ENCODE measurements at places on chromosomes 2 and 18.

DNA sequence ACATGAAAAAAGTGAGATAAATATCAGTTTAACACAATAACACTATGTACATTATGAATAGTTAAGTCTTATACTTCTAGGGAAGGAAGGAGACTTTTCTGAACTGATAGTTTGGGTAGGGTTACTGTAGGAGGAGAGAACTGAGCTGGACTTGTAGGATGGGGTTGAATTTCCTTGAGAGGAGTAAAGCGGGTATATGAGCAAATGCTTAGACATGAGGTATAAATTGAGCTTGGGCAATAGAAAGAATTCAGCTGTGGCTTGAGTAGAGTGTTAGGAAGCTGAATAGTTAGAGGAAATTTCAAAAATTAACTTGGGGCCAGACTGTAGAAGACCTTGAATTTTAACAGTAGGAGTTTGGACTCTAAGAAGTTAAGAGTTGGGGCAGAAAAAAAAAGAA, 45.1 kb downstream of the LCLAT1 start:
- DNase-seq, result no peak

DNA sequence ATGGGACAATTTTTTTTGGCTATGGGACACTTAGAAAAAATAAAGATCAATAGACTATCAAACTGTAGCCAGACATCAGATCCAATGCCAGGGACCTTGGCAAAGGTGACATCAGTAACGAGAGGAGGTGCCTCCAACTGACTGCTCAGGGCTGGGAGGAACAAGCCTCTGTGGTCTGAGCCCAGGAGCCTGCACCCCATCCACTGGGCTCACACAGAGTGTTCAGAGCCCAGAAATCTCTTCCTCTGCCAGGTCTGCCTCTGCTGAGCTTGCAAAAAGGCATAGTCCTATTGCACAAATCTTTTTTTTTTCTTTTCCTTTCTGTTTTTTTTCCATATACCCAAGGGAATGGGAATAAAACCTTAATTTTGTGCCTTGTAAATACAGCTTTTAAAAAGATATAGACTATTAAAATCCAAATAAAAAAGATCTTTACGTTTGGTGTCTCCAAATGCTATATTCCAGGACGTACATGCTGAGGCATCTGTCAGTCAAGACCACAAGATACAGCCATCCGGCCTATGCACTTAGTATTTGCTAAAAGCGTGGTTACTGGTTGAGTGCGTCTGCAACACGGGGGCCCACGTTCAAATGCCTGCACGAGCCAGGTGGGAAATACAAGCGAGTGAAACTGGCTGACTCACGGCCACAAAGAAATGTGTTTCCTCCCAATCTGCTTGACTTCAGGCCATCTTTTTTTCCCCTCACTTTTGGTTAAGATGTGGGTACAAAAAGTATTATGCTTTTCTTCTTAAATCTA, 7.8 kb upstream of the ARHGAP25 start:
- DNase-seq, result peak; percentile 68

GRCh38 chr2:162232027-162232426, 11.2 kb downstream of the FAP start:
- DNase-seq, result no peak

- no peak for DNase-seq
These were observed 19.8 kb downstream of the RPRD1A start for GRCh38 chr18:36047521-36047920.

- no peak for DNase-seq
These were observed 483.8 kb downstream of the GALR1 start for GRCh38 chr18:77733292-77733903.

DNA sequence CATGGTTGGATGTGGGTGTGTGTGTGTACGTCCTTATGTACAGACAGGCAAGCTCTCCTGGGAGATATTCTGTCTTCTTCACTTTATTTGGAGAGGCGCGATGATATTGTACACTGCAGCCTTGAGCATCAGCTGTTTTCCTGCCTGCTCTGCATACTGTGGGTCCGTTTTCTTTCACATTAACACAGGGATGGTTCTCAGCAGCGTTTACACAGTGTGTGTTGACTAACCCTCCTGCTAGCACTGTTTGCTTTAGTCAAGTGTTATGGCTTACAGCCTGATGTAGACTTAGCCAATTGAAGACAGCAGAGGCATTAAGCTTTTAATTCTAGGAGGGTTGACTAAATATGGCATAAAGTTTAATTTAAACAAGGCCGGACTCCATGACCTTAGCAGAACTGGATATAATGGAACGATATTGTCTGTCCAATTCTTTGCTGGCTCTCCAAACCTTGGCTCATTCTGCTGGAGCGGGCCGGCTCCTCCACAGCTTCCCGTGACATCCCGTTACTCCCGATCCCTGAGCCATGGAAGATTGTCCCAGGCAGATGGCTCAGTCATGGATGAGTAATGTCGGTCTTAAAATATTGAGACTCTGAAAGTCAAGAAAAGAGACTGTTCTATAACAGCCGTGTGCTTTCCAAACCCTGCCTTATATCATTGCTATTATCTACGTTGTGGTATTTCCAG, 134.7 kb downstream of the TPGS2 start:
- no peak for DNase-seq

GRCh38 chr18:4524096-4524495, 69.0 kb upstream of the DLGAP1 start:
- no peak for DNase-seq

DNA sequence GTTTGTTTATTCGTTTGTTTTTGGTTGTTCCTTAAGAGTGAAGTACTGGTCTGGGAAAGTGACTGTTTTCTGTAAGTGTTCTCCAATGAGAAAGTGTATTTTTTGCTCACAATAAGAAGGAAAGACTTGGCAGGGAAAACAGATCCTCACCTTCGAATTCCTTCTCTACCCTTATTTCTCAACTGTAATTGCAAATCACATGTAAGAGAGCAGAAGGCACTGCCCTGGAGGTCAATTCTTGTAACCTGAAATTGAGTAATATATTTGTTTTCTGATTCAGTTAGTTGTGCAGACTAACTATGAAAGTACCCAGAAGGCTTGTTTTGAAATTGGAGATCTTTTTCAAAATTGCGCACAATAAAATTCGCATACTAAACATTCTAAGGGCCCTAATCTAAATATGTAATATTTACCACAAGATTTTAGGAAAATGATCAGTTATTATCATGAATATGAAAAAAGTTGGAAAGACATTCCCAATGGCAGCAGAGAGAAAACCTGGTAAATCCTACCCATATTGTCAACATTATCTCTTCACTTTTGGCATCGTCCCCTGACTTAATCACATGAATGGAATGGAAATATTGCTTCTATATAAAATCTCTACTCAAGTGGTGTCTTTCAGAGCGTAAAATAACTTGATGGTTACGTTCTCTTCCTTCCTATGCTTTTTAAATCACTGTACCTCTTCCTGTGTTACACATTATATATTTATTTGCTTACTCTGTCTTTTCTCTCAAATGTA, 24.1 kb downstream of the TFPI start:
- no peak for DNase-seq

DNA sequence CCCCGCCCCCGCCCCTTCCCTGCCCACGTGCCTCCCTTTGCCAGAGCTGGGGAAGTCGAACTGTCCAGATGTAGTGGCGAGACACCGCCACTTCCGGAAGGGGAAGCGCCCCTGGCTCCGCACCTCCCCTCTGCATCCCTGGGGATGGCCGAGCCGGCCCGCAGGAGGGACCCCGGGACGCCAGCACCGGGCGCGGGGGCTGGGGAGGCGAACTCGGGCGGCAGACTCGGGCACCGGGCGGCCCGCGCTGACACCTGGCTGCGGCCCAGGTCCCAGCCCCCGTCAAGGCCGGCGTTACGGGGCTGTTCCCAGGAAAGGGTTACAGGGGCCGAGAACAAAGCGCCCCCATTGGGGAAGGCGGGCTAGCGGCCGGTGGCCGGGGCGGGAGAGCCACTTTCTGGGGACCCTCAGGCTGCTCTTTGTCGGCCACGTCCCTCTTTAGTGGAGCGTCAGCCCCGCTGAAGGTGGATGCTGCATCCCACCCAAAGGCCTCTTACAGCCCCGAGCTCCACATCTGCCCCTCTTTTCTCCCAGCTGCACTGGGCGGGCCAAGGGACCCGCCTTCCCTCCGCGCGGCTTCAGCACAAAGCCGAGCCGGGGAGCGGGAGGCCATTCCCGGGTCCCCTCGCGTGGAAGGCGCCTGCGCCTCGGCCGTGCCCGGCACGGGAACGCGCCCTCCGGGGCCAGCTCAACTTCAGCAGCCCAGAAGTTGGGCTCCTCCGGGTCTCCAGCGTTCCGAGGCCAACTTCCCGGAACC, 1.3 kb downstream of the SDC1 start:
- no peak for DNase-seq

GRCh38 chr2:163132850-163133249, 294.3 kb upstream of the KCNH7 start:
- no peak for DNase-seq

- DNase-seq, result no peak
These were observed 79.7 kb downstream of the CCBE1 start for GRCh38 chr18:59617468-59617932.

GRCh38 chr18:48597110-48597509, 58.3 kb downstream of the CTIF start:
- no peak for DNase-seq

- no peak for DNase-seq
These were observed 54.9 kb downstream of the VRK2 start for GRCh38 chr2:58101500-58101899.

DNA sequence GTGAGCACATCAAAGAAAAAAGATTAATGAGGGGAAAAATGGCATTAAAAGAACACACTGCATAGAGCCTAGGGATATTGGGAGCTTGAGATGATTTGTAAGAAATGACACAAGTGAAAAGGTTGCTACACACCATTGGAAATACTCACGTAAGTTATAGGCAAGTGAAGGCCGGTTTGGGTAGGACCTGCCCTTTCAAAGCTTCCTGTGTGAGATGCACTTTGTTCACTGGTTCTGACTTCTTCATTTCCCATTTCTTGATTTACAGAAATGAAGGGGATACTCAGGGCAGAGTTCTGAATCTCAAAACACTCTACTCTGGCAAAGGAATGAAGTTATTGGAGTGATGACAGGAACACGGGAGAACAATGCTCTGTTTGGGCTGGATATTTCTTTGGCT, at the start of gene IL18RAP:
Gene IL18RAP, plus strand, starts transcription at position 251 of the 400 bp plus-strand sequence. Its CDS starts 118 bp downstream, at position 369.
- no peak for DNase-seq

All from stimulated activated CD4-positive, alpha-beta T cell treated with anti-CD3 and anti-CD28 coated beads, Interleukin-12 subunit alpha, Interleukin-12 subunit beta, amount 100 ng/mL, for 4 hours (primary cell).